GM10248 (cell line): ENCODE measurements at places on chromosomes 3 and 15.

DNA sequence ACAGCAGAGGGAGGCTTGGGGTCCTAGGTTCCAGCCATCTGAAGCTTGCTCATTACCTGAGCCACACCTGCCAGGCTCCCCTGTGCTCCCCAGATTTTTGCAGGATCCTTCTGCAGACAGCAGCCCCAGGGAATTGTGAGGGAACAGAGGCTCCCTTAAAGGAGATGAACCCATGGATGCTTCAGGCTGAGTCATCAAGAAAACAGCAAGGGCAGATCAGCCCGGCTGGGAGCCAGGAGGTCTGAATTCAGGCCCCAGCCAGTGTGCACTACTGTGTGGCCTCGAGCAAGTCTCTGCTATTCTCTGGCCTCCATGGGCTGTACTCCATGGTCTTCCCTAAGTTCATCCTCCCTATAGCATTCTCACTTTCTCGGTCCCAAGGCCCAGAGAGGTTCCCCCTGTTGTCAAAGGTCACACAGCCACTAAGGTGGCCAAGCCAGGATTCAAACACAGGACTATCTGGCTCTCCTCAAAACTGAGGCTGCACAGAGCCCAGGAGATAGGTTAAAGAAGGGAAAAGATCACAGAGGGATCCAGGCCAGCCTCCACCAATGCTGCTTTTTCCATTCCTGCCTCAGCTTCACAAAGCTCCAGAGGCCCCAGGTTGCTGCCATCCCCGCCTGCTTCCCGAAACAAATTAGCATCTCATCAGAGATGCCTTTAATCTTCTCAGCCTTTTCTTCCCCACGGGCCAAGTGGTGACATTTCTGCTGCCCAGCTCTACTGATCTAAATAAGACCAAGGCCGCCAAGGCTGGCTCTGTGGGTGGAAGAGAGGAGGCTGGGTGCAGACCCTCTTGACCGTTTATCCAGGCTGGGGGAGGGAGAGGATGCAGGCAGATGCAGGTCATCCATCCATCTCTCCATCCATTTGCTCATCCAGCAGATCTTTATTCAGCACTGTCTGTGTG is 21.2 kb upstream of the GRIP2 start:
- DNase-seq, result no peak

- DNase-seq, result no peak
These were observed 83.1 kb upstream of the FNDC3B start for GRCh38 chr3:171956181-171956683.

- DNase-seq, result no peak
These were observed 136.3 kb downstream of the LRRC28 start for GRCh38 chr15:99387421-99388168.

GRCh38 chr3:172816281-172816680 is 65.8 kb downstream of the ECT2 start:
- no peak for DNase-seq

- DNase-seq, result peak; percentile 93
These were observed at the start of gene NT5DC2 for GRCh38 chr3:52533623-52534280. Gene NT5DC2, minus strand, starts transcription at chr3:52533857. Its CDS starts 120 bp downstream, at chr3:52533737.

GRCh38 chr3:158847452-158847821 is 45.6 kb downstream of the MFSD1 start:
- no peak for DNase-seq
